ENCODE measurements at places on chromosomes 5 and 9.

DNA sequence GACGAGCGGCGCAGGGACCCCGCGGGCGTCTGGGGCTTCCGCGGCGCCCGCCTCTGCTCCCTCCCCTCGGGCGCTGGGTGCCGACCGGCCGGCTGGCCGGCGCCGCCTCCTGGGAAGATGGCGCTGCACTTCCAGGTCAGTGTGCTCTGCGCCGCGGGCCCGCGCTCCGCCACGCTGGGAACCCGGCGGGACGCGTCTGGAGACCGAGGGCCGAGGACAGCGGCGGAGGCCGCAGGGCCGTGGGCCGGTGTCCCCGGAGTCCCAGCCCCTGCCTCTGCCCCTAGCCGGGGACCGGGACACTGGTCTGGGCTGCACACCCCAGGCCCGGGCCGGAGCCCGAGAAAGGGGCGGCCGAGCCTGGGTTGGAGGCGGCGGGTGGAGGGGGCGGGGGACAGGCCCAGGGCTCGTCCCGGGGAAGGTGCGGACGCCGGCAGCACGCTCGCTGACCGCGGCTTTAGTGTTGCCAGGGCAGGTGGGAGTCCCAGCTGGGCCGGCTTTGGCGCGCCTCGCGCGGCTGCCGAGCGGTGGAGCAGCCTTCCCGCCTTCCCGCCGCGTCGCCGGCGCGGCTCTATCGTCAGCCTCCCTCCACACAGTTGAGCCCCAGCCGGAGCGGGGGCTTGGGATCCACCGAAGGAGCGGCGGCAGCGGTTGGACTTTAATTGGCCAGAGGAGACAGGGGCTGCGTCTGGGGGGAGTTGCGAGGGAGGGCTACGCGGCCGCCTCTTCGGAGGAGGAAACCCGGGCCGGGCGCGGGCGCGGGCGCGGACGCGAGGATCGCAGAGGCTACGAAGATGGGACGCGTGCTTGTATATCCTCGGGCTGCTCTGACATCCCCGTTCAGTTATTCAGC lies at the start of gene RANBP17:
Gene RANBP17 (plus strand): TSS at position 102 of the 850 bp plus-strand sequence.
- no peak for DNase-seq

- DNase-seq = no peak
Observed at GRCh38 chr9:127149010-127149409, 26.6 kb upstream of the ANGPTL2 start.

DNA sequence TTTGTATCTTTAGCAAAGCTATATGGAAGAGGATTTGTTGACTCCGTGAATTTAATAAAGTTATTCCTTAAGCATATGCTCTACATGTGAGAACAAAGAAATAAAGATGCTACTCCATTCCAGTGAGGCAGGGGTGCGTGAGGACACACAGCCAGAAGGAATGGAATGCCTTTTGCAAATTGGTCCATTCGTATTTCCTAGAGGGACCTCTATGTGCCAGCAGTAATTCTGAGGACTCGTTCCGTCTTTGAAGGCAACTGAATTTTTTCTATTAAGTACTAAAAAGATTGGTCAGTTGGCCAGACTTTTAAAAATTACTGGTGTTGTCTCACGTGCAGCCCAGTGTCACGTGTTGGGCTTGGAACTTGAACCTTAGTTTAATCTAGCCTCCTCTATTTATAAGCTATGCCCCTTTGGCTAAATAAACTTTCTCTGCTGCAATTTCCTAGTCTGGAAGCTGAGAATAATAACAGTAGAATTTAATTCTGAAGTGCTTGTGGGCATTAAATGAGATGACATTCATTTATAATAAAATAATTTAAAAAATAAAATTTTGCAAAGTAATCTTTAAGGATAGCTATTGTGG lies 13.9 kb downstream of the RAI14 start:
- no peak for DNase-seq

- no peak for DNase-seq
Observed at GRCh38 chr5:33182986-33183385, 257.8 kb upstream of the TARS1 start.

- no peak for DNase-seq
Observed at GRCh38 chr5:55421074-55421529, 113.3 kb downstream of the MTREX start.

- DNase-seq = no peak
Observed at GRCh38 chr5:165502893-165503691, 1997.7 kb downstream of the MAT2B start.

GRCh38 chr5:38800515-38800914 lies 45.3 kb upstream of the OSMR start:
- DNase-seq = no peak

- DNase-seq = no peak
Observed at GRCh38 chr5:8322484-8322883, 453.5 kb downstream of the MTRR start.

DNA sequence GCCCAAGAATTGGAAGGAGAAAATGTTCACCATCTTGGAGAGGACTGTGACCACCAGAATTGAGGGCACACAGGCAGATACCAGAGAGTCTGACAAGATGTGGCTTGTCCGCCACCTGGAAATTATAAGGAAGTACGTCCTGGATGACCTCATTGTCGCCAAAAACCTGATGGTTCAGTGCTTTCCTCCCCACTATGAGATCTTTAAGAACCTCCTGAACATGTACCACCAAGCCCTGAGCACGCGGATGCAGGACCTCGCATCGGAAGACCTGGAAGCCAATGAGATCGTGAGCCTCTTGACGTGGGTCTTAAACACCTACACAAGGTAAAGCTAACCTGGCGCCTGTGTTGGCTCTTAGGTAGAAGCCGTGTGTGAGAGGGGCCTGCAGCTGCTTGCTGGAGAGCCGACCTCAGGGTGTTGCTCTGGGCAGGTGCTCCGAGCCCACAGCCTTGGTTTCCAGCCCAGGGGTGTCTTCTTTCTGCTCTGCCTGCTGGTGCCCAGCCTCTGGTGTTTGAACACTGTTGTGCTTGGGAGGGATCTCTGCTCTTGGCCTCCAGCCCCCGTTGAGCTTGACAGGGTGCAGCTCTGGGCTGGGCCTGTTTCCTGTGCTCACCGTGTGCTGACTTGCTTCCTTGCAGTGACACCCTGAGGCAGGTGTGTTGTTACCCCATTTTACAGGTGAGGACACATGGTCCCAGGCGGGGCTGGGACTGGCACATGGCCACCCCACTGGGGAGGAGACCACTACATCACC lies 10.9 kb downstream of the EXOC3 start:
- DNase-seq = no peak

DNA sequence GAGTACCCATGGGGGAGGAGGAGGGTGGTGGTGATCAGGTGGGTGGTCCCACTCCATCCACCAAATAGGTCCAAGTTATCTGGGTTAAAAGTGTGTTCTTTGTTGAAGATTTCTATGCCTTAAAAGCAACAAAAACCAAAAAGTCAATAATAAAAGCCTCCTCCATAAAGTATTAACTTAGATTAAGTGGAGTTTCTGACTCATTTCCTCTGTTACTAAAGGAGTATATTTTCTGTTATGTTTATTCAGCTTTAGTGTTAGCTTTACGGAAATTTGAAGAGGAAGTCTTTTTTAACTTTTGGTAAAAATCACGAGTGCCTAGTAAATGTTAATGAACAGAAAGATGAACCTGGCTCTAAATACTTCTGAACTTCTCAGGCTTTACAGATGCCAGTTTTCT lies 17.8 kb downstream of the FBXO38 start:
- no peak for DNase-seq

GRCh38 chr5:61339764-61340163 lies 7.7 kb downstream of the ZSWIM6 start:
- DNase-seq = no peak

DNA sequence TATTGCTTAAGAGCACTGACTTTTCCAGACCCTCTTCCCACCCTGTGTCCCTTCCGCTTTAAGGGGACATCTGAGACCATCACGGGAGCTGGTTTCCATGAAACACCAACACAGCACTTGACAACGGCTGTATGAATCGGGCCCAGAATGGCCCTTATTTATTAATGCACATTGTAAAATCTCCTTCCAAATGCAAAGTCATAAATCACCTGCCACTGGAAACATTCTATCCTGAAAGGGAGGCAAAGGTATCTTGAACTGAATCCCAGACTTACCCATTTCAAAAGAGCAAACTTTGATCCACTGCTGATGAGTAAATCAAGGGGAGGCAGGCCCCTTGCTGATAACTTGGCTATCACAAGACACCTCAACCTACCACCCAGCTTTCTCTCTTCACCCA lies 37.4 kb downstream of the SHB start:
- no peak for DNase-seq

DNA sequence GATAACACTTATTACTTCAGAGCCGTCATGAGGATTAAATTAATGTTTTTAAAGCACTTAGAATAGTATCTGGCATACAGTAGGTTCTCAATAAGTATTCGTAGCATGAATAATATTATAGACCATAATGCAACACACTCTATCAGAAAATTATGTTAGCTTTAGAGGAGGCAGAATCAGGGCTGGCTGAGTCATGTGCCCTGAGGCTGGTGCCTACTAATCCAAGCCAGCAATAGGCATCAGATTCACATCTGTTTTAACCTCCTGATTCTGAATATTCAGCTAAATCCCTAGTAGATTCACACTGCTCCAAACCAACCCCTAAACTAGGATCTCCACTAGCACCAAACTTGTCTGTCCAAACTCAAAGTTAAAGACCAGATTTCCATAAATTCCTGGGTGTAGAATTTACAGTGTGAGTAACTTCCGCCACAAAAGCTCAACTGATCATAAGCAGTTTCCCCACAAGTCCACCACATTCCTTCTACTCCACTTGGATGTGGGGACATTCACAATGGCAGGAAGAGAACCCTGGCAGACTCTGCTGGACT lies 170.0 kb upstream of the DAPK1 start:
- DNase-seq = no peak
